AG09319 (cell line): ENCODE measurements at places on chromosomes 6 and 20.
A peak's percentile ranks its signal among the peaks of the same experiment; 100 is the strongest.

- no peak for DNase-seq
Measured at GRCh38 chr20:51698252-51698651, 69.9 kb downstream of the ATP9A start.

DNA sequence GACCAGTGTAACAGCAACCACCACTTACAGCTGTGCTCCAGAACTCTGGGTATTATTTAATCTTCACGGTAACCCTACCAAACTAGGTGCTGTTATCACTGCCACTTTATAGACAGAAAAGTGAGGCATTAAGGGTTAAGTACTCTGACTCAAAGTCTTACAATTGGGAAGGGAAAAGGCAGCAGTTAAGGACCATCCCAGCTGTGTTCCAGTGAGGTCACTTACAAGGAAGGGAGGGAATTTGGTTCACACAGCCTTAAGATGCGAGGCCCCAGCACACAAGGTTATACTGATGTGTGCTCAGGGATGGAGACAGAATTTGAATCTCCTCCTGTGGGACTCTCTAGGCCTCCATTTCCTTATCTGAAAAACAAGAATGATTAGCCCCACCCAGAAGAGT lies 46.7 kb downstream of the TRERF1 start:
- no peak for DNase-seq

GRCh38 chr6:33000055-33000454 lies 9.3 kb downstream of the HLA-DOA start:
- DNase-seq = no peak

- no peak for DNase-seq
Measured at GRCh38 chr20:23245553-23246181, 104.9 kb upstream of the NXT1 start.

- peak; percentile 92 for DNase-seq
Measured at GRCh38 chr6:958488-958887, 265.5 kb upstream of the EXOC2 start.

DNA sequence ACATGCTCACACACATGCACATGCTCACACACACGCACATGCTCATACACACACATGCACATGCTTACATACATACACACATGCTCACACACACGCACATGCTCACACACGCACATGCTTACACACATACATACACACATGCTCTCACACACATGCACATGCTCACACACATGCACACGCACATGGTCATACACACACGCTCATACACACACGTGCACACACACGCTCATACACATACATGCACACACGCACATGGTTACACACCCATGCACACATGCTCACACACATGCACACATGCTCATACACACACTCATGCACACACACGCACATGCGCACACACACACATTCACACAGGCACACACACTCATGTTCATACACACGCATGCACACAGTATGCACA lies 20.8 kb upstream of the RPS6KA2 start:
- DNase-seq = no peak
